ENCODE measurements at places on chromosomes 5 and 9.

- DNase-seq: peak; percentile 87
Measured at GRCh38 chr5:107472620-107473064, 198.1 kb downstream of the EFNA5 start.

DNA sequence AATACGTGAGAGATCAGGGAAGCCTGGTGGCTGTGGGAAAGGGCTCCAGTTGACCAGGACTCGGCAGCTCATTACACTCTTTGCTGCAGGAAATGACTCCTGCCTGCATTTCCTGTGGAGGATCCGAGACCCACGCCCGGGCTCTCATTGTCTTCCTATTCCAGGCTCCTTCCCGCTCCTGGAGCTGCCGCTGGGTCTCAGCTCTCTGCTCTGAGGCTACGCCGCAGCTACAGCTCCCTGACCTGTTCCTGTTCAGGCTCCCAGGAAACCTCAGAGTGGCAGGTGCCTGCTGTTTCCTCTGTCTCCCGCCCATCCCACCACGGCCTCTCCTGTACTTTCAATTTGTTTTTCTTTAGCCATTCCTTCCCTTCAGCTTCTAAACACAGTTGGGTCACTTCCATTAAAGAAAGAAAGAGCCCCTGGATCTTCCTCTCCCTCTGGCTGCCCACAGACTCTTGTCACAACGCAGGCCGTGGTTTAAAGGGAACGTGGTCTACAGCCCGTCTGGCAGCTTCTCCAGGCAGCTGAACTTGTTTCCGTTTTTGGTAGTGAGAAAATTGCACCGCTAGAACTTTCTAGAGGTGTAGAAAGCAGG lies 71.5 kb downstream of the IL6ST start:
- peak; percentile 49 for DNase-seq

DNA sequence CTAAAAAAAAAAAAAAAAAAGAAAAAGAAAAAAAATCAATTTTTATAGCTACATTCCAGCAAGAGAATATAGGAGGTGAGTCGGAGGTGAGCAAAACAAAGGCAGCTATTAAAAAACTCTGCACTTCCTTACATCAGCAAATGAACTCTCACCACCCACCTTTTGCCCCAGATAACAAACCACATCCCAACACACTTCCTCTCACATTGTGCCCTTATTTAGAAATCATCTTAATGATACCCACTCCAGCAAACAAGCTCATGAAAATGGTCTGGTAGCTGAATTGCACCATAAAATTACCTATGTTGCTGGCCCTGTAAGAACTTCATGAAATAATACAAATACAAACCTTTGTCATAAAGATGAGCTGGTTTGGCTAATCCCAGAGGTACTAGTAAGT lies 82.9 kb downstream of the CEMIP2 start:
- no peak for DNase-seq

DNA sequence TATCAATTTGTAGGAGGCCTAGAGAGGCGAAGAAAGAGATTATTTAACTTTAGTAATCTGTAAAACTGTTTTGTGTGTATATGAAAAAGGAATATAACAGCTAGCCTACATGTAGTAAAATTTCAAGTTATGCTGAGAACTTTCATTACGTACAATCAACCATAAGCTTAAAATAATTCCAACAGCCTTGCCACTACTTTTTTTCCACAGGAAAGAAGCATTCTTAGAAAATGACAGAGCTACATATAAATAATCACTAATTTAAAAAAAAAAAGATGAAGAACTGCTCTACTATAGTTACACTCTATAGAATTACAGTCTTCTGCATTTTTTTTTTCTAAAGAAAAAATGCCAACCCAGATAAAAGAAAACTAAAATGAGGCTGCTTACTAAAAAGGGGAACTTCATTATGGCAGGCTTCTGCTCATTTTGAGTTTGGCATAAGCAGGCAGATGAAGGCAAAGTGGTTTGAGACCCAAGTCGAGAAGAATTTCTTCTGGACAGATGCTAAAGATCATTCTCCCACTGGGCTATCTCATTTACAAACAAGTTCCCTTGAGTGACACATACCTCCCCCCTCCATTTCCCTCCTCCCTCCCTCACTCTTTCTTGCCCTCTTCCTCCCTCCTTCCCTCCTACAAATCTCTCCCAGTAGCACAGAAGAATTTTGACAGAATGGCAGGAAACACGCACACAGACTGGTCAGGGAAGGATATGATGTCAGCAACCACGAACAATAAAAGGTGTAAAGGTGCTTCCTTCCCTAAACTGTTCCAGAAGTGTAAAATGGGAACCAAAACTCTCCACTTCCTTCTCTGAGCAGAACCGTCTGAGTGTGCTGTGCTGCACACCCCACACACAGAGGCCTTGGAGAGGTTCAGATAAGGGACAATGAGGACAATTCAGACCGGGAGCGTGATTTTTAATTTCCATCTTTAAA lies 56.1 kb downstream of the MEF2C start:
- DNase-seq: no peak

DNA sequence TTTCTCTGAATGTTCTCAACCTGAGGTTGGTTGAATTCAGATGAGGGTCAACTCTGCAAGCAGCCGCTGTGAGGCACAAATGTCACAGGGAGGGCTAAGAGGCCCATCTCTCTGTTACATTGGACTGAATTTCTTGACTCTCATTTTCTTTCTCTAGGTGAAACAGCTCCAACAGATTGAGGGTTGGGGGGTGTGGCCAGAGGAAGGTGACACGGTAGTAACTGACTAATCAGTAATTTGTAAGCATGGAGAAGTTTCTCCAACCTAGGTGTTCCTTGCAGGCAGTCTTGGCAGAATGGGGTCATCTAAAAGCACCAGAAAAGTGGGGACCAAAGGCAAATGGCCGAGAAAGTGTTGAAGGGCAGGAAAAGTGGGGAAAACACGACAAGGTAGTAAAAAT lies 16.8 kb downstream of the CCT5 start:
- DNase-seq: no peak

DNA sequence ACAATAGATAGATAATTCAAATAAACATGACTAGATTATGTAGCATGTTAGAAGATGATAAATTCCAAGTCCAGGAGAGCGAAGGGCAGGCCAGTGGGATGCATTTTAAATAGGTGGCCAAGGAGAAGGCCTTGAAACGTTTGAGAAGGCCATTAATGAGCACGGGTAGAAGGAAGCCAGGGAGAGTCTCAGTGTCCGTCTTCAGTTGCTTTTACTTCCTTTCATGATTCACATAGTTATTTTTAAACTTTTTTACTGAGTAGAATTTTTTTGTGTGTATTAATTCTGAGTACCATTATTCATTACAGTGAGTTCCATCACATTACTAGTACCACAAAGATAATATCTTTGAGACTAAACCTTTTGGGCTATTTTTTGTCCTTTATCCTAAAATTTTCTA lies 259.2 kb downstream of the ARRDC3 start:
- no peak for DNase-seq
